ENCODE measurements at places on chromosomes 13 and 19. TPM values are rescaled to one million over a fixed set of nuclear protein-coding genes. Genes with fewer than 3 reads are reported as not detected.

GRCh38 chr19:19083413-19084178 lies 19.8 kb downstream of the SLC25A42 start:
- no peak for DNase-seq

DNA sequence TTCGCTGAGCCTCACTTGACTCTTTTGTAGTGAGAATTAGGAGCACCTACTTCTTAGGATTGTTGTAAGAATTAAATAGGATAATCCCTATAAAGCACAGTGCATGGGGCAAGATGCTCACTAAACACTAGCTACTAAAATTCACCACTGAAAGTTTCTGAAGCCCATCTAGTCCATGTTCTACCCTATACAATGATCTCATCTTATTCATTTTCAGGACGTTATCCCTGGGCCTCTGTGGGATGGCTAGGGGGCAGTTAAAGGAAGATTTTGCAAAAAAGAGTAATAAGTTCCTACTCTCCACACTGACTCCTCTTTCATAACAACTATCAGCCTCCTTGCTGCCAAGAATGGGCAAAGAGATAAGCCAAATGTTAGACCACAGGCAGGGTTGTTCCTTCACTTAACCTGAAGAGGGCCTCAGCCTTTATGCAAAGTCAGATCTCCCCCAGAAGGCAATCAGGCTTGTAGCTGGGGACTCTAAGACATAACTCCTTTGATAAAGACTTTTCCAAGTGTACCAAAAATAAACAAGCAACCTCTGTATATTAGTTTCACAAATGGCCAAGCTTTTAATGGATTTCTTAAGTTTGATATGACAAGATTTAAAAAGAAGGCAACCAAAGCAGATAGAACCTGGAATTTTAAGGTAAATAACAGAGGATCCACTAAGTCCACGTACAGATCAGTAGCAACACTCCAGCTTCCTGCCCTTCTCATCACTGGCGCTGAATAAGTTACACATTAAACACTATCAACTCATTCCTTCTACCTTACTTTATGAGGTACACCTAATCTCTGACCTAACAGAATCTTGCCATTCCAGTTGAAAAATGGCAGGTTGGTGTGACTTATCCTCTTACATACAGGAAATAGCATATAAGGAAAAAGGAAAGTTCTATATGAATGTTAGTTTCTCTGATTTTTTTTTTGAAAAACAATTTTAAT lies 44.4 kb downstream of the ELF1 start:
- no peak for DNase-seq

- DNase-seq = peak; percentile 39
These were observed 66.9 kb downstream of the C13orf42 start for GRCh38 chr13:51044023-51044665.

GRCh38 chr13:93966267-93966936 lies 513.1 kb downstream of the DCT start:
- DNase-seq = no peak

The CYP2F1 gene
- total RNA-seq = 1.3 TPM
